Bronchial epithelial cell (primary cell): ENCODE measurements at places on chromosomes 2 and 18.

- peak; percentile 8 for DNase-seq
These were observed 347.6 kb downstream of the CTNNA2 start for GRCh38 chr2:79860228-79861058.

GRCh38 chr2:216632952-216633615, at the start of gene IGFBP2:
Gene IGFBP2, plus strand, starts transcription at chr2:216633420. Its CDS starts 104 bp downstream, at chr2:216633524.
- no peak for DNase-seq

DNA sequence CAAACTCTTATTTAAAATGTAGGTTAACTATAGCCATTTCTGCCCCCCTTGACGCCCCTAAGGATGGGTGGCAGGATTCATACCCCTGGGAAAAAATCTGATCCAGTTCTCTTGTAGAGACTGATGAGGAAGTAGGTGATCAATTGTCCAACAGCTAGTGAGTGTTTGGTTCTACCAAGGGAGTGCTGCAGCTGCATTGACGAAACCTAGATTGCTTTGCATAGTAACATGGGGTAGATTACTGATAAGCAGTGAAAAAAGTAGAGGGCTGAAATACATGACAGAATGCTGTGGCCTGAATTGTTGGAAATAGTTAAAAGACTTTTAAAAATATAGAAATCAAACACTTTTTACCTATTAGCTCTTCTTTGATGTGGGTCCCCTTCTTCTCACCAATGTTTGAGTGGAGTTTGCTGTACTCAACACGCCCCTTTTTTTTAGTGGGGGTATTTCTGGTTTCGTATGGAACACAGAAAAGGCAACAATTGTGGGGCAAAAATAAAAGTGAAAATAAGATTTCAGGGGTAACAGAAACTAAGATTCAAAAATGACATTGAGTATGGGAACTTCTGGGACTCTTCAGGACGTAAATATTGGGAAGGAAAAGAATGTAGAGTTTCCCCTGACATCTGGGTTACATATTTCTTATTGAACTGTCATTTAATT, 66.2 kb downstream of the MAIP1 start:
- DNase-seq, result no peak

DNA sequence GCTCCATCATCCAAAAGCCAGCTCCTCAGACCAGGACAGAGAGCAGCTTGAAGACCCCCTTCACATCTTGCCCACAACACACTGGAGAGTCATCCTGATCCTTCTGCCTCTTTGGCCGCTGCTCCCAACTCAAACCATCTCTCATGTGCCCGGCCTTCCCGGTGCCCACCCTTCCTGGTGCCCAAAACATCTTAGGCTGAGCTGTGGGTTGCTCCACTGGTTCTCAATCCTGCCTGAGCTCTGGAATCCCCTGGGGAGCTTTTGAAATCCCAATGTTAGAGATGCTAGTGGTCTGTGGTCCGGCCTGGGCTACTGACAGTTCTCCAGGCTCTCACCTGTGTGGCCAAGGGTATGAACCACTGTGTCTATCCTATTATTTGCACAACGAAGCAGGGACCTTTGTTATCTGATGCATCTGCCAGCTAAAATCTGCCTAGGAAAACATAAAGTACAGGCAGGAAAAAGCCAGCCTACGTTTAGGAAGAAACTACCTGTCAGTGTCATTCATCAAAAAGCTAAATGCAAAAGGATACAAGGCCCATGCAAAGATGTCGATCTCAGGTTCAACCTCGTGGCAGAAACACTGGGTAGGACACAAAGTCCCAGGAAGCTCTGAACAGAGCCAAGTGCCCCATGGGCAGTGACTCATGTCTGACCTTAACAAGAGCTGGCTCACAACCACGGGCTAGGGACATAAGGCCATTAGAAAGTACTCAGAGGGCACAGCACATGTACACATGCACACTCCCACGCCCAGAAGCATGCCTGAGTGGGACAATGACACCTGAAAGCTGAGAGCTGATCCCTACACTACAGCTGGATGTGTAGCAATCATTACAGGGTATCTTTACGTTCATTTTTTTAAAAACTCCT, 30.8 kb downstream of the TBC1D8 start:
- peak; percentile 89 for DNase-seq
